HFF-Myc (cell line): ENCODE measurements at places on chromosomes 12 and 14.

- DNase-seq: no peak
These were observed 15.1 kb upstream of the PPFIBP1 start for GRCh38 chr12:27508736-27509431.

GRCh38 chr14:93431036-93431670 lies 414 bp downstream of the UNC79 start:
- DNase-seq: no peak

DNA sequence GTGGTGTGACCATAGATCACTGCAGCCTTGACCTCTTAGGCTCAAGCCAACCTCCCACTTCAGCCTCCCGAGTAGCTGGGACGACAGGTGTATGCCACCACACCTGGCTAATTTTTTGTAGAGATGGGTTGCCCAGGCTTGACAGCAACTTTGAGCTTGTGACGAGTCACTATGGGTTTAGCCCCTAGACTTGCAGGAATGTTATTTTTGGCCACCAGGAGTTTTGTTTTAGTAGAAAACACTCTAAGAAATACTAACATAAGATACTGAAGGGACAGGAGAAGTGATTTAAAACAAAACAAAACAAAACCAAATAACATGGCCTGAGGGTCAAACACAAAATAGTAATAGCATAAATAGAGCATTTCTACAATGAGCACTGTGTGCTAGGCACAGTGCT lies 26.4 kb downstream of the SETD3 start:
- no peak for DNase-seq

- no peak for DNase-seq
These were observed 111.6 kb downstream of the PIWIL1 start for GRCh38 chr12:130449291-130449690.

DNA sequence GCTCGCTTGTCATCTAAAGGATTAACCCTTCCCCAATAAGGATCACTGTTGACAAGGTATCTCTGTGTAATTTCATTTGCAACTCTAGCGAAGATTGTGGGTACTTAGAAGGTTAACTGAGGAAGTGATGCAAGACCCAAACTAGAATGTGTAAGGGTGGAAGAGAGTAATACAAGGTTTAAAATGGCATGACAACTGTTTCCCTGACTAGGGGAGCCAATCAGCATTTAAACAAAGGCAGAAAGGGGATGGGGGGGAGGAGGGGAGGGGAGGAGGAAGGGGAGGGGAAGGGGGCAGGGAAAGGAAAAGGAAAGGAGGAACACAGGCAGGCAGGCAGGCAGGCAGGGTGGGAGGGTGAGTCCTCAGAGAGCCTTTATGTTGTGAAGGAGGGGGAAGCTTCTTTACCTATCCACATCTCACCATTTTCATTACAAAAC lies 31.1 kb downstream of the NRDE2 start:
- DNase-seq: no peak

DNA sequence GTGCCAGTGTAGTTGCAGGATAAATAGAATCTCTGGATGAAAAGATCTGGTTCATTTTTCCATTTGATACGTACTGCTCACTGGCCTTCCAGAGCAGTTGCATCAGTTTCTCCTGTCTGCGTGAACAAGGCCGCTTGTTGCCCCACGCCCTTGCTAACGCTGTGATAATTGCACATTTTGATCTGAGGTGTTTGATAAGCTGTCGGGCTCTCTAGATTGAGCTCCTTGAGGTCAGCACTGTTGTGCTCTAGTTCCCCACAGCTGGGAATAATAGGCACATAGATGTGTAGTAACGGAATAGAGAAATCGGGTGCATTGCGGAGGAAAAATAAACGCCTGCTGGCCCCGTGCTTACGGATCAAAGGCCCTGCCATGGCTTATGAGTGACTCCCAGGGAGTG lies 42.8 kb upstream of the TRAF3 start:
- no peak for DNase-seq

- no peak for DNase-seq
These were observed 22.5 kb upstream of the PDE3A start for GRCh38 chr12:20345866-20346265.

- DNase-seq: peak; percentile 51
These were observed at the start of gene P2RX7 for GRCh38 chr12:121132601-121133481. P2RX7 (plus strand) TSS chr12:121132876; CDS start chr12:121132971, 95 bp downstream.

GRCh38 chr12:57134949-57135348 lies 6.7 kb downstream of the LRP1 start:
- DNase-seq: no peak

GRCh38 chr14:90732139-90732538 lies 84.1 kb downstream of the TTC7B start:
- no peak for DNase-seq

DNA sequence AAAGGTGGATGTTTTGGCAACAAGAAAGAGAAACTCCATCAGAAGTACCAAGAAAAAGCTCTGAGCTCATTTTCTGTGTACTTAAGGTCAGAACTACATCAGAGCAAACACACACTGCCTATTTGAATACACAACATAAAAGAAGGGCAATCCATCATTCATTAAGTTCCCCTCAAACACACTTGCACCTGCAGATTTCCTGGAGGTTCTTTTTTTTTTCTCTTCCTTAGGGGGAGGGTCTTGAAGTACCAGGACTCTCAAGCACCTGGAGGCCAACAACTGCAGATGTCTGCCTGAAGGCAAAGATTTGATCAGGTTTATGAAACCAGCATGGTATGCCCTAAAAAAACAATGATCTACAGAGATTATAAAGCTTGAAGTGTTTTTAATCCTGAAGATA lies 26.1 kb upstream of the PTHLH start:
- no peak for DNase-seq

DNA sequence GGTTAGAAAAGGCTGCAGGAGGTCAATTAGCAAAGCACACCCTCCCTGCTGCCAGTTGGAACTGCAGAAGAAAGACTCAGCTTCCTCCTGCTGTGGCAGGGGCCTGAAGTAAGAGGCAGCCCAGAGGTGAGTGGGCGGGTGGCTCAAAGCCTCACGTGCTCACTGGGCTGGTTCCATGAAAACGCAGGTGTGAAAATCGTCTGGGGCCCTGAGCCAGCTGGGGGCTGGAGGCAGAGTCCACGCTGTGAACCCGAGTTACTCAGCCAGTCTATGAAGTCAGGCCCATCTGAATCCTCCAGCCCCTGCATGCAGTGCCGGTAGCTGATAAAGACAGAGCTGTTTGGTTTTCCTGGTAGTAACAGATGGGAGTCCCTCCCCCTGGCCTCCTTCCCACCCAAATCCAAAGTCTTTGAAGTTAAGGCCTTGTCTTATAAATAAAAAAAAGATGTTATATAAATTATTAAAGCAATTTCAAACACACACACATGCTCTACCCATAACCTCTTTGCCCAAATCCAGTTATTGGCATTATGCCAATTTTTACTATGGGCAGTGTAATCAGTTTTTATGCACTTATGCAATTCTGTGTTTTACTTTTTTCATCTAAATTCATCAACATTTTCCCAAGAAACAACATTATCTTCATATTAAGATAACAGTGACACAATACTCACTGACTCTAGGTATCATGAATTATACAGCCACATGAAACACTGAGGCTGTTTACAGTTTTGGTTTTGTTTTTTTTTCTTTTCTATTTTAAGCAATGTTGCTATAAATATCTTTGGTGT lies 57.9 kb upstream of the PNMA1 start:
- no peak for DNase-seq

GRCh38 chr12:108265505-108265904 lies 73.6 kb downstream of the CMKLR1 start:
- no peak for DNase-seq

DNA sequence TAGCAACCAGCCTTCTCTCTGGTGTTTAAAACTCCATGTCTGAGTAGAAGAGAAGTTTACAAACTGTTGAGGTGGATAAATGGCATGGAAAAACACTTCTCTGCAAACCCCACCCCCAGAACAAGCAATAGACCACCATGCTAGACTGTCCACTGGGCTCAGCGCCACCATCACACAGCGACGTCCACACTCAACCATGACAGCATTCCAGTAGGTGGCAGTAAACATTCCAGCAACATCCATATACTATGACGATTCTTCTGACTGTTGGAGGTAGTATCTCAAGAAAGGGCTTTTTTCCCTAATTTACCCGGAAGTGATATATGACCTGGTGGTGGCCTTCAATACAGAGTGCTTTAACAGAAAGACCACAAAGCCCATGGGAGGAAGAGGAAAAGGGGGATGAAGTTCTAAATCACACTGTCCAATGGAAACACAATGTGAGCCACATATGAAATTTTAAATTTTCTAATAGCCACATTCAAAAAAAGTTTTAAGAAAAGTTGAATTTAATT lies 152.2 kb downstream of the SLC15A4 start:
- DNase-seq: no peak

DNA sequence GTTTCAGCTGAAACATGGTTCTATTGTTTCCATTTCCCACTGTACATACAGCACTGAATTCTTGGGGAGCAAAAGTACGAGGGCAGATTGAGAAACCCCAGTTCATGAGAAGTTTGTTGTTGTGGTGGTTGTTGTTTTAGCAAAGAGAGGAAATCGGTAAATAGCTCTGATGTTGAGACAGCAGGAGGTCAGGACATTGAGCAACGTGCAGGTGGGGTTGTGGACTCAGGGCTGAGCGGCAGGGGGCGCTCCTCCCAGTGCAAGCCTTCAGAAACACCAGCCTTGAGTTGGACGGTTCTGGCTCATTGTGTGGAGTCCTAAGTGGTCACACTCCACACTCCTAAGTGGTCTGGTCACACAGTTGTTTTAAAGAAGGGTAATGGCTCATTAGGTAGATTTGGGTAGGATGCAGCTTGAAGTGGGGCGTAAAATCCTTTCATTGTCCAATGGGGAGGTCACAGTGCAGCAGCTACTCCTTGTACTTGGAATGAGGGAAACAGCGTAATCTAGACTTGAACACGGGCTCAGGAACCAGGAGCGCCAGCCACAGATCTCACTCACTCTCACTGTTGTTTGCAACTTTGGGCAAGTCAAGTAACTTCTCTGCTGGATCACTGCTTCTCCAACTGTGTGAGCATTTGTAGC lies 14.5 kb upstream of the PWP1 start:
- no peak for DNase-seq

DNA sequence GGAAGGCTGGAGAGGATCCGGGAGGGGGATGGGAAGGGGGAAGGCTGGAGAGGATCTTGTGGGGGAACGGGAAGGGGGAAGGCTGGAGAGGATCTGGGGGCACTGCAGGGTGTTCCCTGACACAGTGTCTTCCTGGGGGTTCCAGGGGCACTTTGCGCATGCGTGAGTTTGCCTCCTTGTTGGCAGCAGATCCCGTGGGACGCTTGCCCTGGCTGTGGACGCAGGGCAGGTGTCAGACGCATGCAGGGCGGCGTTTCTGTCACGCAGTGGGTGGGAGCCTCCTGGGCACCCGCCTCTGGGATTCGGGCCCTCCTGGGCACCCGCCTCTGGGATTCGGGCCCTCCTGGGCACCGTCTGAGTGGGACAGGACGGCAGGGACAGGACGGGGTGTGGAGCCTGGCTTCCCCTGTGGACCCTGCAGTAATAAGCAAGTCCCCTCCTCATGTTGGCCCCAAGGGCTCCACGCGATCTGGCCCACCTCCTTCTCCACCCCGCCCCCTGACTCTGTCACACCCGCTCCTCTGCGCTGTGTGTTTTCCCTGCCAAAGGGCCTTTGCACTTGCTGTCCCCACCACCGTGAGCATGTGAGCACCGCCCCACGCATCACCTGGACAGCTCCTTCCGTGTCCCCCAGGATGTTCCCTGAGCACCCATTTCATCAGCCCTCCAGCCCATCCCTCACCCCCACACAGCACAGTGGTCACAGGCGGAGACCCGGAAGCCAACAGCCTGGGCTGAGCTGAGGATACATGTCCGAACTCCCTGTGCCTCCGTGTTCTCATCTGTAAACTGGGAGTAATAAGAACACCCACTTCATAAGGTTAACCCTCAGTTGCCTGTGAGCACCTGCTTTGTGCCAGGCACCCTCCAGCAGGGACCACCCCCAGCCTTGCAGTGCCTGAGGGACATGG lies 4.4 kb downstream of the MMP17 start:
- no peak for DNase-seq

- no peak for DNase-seq
These were observed 39.0 kb upstream of the SFSWAP start for GRCh38 chr12:131671871-131672270.

GRCh38 chr12:19910681-19911080 lies 457.7 kb upstream of the PDE3A start:
- DNase-seq: no peak

DNA sequence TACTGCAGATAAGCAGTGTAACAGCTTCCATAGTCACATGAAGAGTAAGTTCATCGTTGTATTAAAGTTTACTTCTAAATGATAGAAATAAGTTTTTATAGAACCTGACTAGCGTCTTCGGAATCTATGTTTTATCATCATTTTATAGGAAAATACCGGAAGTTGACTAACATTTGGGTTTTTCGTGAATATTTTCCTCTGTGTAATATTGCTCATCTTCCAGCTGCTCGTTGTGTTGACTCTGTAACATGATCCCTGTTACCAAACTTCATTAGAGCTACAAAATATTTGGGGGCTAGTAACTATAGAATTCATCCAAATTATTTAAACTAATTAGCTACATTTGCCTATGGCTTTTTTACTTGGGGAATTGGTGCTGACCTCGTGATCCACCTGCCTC lies 37.2 kb downstream of the DDX51 start:
- DNase-seq: no peak

DNA sequence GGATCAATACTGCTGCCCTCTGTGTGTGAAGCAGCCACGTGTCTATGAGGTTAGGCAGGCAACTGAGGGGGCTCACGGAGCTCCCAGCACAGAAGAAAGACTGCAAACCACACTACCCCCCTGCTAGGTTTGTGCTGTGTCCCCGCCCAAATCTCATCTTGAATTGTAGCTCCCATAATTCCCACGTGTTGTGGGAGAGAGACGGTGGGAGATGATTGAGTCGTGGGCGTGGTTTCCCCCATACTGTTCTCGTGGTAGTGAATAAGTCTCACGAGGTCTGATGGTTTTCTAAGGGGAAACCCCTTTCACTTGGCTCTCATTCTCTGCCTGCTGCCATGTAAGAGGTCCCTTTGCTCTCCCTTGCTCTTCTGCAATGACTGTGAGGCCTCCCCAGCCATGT lies 68.6 kb downstream of the ACTN1 start:
- no peak for DNase-seq
